ENCODE measurements at places on chromosomes 12 and 14.

DNA sequence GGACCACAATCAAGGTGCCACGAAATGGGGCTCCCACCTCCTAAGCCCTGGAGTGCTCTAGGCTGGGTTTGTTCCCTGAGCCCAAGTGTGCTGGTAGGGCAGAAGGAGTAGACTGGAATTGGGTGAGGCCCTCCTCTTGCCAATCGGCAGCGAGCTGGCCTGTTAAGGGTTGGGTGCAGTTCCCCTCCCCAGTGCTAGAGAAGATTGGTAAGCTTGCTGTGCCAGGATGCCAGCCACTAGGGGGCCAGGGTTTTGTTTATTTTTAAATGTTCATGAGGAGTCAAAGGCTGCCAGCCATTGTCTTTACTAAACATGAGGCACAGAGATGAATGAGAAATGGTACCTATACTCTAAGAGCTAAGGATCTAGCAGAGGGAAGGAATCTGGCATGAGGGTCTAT, 79.7 kb downstream of the SPTB start:
- peak; percentile 29 for DNase-seq

DNA sequence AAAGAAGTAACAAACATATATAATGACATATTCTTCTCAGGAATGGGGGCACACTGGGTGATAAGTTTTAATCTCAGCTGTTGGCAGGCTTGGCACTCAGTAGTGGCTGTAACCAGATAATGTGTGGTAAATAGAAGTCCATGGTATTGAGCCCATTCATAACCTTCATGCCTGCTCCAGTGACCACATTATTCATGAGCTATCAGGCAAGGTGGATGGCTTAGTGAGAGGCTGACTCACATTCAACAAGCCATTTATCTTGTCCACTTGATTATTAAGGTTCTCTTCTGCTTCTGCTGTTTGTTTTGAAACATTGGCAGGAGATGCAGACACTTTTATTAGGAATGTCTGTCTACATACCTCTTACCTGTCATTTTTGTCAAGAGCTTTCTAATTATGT, 950.4 kb upstream of the LRFN5 start:
- DNase-seq = no peak

DNA sequence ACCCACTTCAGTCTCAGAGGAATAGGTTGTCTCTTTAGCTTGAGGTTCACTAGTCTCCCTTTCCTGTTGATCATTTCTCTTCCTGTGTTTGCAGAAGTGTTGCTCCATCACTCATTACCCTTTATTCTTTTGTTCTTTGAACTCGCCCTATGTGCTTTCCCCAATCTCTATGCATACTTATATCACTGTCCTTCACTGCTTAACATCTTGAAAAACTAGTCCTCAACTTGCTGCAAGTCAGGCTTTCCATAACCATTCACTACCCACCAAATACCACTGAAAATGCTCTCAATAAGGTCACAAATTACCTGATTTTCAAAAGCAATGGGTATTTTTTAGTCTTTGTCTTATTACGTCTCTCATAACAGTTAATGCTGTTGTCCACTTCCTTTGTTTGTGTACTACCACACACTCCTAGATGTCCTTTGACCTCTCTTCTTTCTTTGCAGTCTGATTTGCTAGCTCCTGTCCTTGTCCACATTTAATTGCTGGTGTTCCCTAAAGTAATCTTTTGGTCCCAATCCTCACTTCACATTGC, 80.8 kb downstream of the RIC8B start:
- no peak for DNase-seq

DNA sequence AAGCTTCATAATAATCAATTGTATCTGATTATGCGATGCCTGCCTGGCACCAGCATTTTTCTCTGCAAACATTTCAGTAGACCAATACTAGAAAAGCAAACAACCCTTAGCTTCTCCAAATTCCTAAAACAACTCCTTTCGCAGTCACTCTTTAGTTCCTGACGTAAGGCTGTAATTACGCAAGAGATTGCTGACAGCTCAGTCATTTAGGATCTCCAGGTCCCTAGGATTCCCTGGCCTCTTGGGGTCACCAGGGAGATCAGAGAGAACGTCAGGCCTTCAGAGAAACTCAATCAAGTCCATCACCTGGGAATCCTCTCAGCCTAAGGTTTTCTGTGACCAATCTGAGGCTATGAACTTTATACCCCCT, 390.6 kb downstream of the PAWR start:
- DNase-seq = no peak

DNA sequence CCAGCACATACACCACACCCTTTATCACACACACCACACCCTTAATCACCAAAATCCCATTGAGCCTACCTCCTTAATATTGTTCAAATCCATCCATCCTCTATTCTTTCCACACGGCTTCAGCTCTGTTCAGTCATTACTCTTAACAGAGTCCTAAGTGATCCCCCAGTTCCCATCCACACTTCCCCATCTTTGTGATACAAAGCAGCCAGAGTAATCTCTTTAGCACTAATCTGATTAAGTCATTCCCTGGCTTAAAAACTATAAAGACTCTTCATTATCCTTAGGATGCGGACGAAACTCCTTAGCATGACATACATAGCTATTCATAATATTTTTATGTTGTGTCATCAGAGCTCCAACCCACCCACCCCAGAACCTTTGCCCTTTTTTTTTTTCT, 14.7 kb upstream of the MFAP5 start:
- no peak for DNase-seq

- DNase-seq = peak; percentile 19
Observed at GRCh38 chr12:7832059-7832696, 40.5 kb downstream of the SLC2A14 start.

DNA sequence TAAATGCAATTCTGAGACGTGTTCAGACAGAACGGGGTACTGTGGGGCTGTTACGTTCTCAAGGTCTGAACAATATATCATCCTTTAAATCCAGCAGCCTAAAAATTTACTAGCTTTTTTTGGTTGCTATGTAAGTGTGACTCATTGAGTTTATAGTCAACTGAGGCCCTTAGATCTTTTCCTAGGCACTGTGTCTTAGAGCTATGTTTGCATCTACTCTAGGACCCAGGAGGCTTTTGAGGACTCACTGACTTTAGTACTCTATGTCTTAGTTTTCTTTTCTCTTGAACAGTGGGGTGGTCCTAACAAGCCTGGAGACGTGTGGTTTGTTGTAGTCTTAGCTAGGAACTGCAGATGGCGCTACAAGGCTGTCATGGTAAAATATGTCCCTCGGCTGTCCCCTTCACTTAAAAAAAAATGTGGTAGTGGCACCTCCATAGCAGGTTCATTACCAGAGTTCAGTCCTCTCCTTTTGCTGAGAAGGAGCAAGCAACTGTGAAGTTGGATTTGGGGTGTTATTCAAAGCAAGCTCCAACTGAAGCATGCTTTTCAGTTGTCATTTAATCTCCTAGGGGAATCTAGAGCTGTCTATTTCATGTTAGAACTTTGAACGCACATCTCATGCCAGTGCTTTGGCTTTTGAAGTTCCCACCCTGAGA, 8.7 kb upstream of the SPATS2 start:
- peak; percentile 50 for DNase-seq

- DNase-seq = no peak
Observed at GRCh38 chr14:77369285-77369684, 7.6 kb downstream of the TMED8 start.

DNA sequence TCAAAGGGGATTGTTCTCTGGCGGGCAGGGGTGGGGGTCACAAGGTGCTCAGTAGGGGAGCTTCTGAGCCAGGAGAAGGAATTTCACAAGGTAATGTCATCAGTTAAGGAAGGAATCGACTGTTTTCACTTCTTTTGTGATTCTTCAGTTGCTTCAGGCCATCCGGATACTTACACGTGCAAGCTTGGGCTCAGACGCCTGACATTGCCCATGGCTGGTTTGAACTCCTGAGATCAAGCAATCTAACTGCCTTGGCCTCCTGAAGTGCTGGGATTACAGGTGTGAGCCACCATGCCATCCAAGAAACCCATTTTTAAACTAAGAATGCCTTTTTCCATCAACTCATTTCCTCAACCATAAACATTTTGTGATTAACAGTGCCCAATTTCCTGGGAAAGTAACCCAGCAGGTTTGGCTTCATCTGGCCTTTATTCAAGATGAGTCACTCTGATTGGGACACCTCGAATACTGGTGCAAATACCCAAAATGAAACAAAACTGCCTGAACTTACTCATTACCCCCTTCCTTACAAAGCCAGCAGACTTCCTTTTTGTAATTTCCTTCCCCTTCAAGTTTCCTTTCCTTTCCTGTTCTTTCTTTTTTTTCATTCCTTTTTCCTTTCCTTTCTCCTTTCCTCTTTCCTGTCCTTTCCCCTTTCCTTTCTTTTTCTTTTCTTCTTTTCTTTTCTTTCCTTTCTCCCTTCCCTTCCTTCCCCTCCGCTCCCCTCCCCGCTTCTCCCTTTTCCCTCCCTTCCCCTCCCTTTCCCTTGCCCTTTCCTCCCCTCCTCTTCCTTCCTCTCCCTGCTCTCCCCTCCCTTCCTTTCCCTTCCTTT, 10.2 kb upstream of the RNASE10 start:
- no peak for DNase-seq

- DNase-seq = no peak
Observed at GRCh38 chr12:10453156-10453555, at the start of gene KLRC1. Gene KLRC1, minus strand, starts transcription at chr12:10453377. Its CDS starts 2,221 bp downstream, at chr12:10451156.

GRCh38 chr12:67452119-67452805, 183.1 kb downstream of the CAND1 start:
- no peak for DNase-seq

GRCh38 chr12:13101821-13102375, 1.6 kb downstream of the GSG1 start:
- no peak for DNase-seq

DNA sequence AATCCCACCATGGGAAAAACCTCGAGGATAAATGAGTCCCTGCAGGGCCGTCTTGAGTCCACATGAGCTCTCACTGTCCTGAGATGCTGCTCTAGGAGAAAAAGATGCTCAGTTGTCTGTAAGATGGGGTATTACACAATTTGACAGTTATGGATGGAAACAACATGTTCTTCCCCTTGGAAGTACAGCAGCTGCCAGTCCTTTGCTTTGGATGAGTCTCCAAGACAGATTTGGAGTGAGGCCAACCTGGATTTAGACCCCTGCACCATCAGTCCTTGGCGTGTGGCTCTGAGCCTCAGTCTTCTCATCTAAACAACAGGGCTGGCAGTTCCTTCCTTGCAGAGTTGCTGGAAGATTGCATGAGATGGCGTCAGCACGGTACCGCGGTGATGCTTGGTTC, 309.1 kb upstream of the FKBP4 start:
- DNase-seq = no peak

DNA sequence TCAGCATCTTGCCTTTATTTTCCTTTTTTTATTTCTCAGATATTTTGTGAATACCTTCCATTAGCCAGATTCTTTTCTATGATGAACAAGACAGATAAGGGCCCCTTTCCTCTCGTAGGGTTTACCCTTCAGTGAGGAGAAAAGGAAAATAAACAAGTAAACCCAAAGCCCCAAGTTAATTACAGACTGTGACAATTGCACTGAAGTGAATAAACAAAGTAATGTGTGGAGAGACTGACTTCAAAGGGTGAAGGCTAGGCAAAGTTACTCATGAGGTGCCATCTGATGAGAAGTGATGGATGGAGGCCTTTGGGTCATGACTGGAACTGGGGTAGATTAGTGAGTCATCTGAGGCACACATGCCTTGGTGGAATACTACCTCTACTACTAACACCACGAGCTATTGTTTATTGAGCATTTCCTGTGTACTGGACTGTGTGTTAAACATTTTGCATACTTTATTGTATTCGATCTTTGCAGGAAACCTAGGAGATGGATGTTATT, 143.4 kb upstream of the PRICKLE1 start:
- DNase-seq = no peak

DNA sequence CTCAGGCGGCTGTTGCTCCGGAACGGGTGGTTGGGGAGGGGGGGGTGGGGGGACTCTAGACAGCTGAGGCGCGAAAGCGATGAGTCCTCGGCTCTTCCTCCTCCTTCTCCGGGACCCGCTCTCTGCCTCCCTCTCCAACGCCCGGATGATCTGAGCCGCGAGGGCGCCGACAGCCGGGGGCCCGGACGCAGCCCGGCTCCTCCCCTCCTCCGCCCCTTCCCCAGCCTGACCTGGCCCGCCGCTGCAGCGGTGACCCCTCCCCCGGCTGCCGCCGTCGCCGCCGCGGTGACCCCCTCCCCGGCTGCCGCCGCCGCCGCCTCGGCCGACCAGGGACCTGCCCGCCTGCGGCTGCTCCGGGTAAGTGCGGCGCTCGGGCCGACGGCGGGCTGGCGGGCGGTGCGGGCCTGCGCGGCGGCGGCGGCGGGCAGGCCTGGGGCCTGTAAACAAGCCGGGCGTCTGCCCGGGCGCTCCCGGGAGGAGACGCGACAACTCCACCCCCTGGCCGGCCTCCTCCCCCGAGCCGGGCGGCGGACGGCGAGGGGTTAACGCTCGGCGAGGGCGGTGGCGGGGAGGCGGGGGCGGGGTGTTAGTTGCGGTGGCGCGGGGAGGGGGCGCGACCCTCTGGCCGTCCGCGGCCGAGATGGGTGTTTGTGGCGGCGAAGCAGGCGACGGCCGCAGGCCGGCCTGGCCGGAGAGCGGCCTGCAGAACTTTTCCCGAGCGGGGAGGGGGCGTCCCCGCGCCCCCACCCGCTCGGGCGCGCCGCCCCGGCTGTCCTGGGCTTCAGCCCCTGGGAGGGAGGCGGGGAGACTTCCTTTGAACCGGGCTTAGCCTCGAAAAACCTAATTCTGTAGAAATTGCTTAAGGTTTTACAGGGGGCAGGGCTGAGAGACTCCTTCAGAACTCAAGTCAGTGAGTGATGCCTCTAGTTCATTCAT, 568 bp downstream of the PPM1A start:
- peak; percentile 83 for DNase-seq

DNA sequence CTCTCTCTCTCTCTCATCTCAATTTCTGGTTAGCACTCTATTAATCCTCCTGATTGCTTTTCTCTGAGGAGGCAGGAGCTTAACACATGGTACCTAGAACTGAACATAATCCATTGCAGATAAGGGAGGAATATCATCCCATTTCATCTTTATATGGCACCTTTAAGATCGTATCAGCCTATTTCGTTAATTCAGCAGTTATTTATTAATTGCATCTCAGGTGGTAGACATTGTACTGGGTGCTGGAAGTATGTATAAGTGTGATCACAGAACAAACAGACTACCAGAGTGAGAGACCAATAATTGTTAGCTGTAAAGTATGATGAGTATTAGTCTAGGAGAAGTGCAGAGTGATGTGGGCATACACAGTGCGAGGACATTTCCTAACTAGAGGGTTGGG, 39.0 kb downstream of the AKAP6 start:
- DNase-seq = no peak

DNA sequence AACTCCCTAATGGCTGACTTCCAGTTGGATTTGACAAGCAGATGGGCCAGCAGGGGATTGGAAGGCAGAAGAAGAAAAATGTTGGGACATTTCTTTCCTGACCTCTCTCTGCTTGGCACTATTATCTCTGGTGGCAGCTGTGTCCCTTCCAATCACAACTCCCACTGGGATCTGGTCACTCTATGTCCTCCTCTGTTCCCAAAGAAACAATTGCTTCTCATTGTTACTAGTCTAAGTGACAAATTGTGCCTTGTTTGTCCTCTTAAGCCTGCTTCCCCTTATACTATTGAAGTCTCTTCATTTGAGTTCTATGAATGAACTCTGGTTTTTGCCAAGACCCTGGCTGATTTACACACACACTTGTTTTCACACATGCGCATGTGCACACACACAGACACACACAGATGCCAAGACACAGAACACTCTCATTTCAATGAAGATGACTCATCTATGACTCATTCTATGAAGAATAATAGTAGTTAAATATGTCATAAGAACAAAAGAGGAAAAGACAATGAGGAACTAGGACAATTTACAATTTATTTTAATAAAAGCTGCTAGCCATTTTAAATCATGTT, 83.0 kb upstream of the FAR2 start:
- no peak for DNase-seq

- no peak for DNase-seq
Observed at GRCh38 chr14:44613061-44613712, 106.1 kb upstream of the FSCB start.

GRCh38 chr14:95545515-95546168, 10.8 kb downstream of the GLRX5 start:
- DNase-seq = peak; percentile 91

All from hematopoietic multipotent progenitor cell treated with erythropoietin and hydrocortisone succinate and interleukin-3 and kit ligand, for 17 days (in vitro differentiated cells).